Activated T-cell treated with anti-CD3 and anti-CD28 coated beads for 24 hours (primary cell): ENCODE measurements at places on chromosomes 7 and 10.

- DNase-seq, result no peak
Measured at GRCh38 chr10:32922170-32922569, 35.9 kb downstream of the ITGB1 start.

DNA sequence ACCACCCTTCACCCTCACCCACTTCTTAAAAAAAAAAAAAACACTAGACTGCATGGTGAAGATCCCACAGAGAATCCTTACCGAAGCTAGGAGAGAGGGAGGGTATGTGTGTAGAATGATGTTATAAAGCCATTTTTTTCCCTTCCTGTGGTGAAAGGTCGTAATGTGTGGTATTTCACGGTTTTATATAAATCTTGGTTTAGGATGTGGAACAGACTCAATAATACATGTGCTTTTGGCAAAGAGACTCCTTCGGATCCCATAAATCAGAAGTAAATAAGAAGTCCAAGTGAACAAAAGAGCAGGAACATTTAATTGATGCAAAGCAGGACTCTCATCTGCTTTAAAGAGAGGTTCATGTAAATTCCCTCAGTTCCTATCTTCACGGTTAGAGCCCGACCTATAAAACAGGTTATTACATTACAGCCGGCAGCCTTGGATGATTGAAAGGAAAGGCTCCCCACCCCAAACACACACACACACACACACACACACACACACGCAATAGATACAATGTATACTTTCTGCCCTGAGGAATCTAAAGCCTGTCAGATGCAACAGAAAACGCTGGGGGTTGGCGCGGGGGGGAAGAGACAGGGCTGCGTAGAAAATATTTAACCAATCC, 8.8 kb downstream of the DLX5 start:
- DNase-seq, result no peak

- DNase-seq, result no peak
Measured at GRCh38 chr10:75407224-75407712, 5.7 kb upstream of the ZNF503 start.

- no peak for DNase-seq
Measured at GRCh38 chr10:69703256-69703655, 73.2 kb downstream of the FAM241B start.

- DNase-seq, result no peak
Measured at GRCh38 chr7:157704365-157704764, 367.6 kb downstream of the DNAJB6 start.

DNA sequence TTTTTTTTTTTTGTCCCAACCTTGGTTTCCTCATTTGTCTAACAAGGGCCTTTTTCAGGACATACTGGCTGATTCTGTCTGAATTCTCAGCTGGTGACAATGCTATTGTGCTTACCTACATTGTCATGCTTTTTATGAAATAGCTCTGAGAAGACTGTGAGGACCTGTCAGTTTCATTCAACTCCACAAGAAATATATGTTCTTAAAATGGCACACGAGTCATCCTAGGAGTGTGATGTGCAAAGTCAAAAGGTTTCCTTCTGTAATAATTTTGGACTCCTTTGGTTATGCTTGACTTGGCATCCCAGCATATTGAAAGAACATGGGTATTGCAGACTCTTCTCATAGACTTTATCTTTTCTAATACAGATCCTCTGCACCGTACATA, 316.0 kb downstream of the GFRA1 start:
- DNase-seq, result no peak

DNA sequence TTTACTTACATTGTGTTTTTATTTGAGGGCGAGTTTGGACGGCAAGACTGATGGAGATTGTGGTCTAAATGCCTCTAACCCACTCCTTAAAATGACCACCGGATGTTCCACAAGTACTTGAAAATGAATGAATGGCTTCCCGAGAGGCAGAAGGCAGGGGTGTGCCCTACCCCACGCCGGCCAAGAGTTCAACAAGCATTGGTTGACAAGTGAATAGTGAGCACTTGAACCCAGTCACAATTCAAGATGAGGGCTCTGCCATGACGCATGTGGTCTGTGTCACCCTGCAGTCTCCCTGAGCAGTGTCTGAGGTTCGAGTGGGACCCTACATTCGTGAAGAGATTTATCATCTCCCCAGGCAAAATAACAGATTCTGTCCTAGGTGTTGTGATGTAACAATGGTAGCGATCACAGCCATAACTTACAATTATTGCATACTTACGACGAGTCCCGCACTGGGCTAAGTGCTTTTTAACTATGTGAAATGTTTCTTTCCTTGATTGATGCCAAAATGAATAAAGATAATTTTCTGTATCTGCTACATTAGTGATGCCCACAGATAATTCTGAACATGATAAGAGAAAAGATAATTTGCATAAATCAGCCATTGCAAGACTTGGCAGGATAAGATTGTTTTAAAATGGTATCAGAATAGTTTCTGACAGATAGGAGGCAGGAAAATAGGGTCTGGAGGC, 305.4 kb downstream of the WDR37 start:
- DNase-seq, result no peak

GRCh38 chr7:83426325-83426724, 222.6 kb downstream of the SEMA3E start:
- DNase-seq, result no peak

GRCh38 chr7:131556053-131556908, at the start of gene PODXL:
PODXL (minus strand) TSS chr7:131556628; CDS start chr7:131556359, 269 bp downstream.
- DNase-seq, result peak; percentile 25

GRCh38 chr10:115772606-115773005, 500.4 kb downstream of the GFRA1 start:
- no peak for DNase-seq

DNA sequence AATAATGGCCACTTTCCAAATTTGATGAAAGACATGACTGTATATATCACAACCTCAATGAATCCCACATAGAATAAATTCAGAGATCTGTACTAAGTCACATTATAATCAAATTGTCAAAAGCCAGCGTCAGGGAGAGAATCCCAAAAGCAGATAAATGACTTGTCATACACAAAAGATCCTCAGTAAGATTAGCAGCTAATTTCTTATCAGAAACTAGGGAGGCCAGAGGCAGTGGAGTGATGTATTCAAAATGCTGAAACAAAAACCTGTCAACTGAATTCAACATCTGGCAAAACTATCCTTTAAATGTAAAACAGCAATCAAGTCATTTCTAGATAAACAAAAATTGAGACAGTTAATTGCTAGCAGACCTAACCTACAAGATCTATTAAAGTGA, 11.6 kb upstream of the ARHGAP22 start:
- DNase-seq, result no peak

DNA sequence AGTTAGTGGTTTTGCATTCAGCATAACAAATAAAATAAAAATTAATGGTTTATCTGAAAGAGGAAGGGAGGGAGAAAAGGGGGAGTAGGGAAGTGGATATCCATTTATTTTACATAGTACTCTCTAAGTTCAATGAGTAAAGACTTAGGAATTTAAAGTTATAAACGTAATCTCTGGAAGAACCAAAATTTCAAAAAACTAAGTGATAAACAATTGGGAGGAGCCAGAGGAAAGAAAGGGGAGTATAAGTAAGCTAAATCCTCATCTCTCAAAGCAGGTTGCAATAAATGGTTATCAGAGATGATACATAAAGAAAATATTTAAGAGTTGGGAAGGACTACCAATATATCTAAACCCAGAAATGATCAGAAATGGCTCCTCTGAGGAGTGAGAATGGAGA, 46.4 kb downstream of the ANK3 start:
- no peak for DNase-seq

GRCh38 chr7:45236666-45237065, 79.1 kb downstream of the RAMP3 start:
- no peak for DNase-seq

GRCh38 chr10:96660297-96660696, 60.0 kb downstream of the PIK3AP1 start:
- no peak for DNase-seq

DNA sequence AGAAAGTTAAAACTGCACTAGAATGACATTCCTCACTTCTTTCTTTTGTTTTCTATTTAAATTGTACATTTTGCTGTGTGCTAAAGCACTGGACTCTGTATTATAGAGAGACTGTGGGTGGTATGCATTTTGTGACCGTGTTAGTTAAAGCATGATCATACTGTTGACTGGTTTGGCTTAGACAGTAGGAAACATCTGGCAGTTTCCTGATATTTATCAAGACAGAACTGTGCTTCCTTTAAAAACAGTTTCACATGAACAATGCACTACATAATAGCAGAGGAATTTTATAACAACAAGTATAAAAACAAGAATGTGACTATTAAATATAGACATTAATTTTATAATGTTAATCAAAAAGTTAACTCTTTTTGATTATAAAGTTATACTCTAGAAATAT, 23.1 kb downstream of the GNG11 start:
- DNase-seq, result no peak

- DNase-seq, result no peak
Measured at GRCh38 chr10:88960802-88961201, 8.2 kb upstream of the ACTA2 start.

- DNase-seq, result no peak
Measured at GRCh38 chr10:119782981-119783664, 57.3 kb downstream of the INPP5F start.

GRCh38 chr10:48508791-48509772, 95.8 kb downstream of the ARHGAP22 start:
- no peak for DNase-seq

DNA sequence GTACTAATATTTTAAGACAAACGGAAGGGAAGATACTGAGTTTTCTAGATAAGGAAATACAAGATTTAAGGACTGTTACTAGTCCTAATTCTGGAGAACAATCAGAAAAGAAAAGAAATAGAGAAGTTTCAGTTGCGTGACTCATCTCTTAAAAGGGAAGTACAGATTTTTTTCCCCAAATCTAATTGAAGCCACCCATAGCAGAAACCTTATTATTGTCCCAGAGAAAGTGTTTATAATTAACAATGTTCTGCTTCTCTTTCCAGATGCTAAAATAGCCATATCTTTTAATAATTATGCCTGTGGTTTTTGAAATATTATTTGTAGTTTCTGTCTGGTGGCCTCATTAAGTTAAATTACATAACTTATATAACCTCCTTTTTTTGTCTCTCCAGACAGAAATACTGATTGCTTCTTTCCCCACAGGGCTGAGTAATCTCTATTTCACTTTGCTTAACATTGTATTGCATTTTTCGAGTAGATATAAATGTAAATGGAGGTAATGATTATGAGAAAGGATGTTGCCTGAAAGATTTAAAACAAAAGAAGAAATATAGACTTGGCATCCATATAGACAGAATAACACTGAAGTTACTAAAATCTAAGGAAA, 240.7 kb upstream of the MBL2 start:
- no peak for DNase-seq

DNA sequence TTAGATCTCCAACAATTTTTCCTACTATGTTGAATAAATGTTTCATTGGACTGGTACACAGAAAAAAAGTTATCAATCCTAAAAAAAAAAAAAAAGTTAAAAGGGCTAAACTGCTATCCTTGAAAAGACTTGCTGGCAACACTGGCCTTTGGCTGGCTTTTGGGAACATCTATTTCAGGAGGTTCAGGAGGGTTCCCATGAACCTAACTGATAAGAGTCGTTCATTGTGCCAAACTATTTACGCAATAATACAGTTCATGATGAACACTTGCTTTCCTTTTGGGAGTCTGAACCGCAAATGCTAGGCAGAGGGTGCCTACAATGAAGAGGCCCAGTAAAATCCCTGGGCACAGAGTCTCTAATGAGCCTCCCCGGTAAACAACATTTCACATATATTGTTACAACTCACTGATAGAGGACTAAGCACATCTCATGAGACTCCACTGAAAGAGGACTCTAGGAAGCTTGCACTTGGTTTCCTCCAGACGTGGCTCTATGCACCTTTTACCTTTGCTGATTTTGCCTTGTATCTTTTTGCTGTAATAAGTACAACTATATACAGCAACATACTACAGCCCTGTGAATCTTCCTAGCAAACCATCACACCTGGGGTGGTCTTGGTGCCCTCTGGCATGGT, 45.0 kb downstream of the ZFAND4 start:
- DNase-seq, result no peak

GRCh38 chr10:113704637-113705343, 25.1 kb downstream of the CASP7 start:
- DNase-seq, result peak; percentile 20

DNA sequence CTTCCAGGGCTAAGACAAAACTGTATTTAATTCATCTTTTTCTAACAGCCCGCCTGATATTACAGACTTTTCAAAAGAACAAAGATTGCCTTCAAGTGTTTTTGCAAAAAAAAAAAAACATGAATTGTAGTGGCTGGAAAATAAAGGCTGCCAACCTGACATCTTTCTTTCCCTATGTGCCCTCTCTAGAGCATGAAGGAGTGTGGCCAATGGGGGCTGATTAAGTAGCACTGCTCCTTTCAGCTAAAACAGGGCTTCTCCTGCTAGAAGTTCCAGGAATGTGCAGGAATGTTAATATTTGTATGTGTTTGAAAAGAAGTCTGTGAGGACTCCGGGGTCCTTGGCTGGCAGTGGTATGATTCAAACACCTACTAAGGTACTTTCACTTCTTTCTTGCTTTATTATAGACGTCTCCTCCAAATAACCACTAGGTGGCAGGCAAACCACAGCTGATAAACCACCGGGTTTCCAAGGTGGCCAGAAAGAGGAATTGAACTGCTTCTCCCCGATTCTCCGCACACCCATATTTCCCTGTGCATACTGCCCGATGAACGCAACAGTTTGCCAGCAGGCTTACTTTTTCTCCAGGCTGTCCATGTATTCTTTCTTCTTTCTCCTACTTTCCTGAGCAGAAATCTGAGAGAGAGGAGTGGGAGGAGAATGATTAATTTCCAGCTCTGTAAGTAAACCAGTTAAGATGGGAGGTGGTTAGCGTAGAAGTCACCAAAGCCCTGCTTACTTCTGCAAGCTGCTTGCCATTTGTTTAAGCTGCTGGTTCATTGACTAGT, 56.8 kb upstream of the DGKI start:
- peak; percentile 36 for DNase-seq

DNA sequence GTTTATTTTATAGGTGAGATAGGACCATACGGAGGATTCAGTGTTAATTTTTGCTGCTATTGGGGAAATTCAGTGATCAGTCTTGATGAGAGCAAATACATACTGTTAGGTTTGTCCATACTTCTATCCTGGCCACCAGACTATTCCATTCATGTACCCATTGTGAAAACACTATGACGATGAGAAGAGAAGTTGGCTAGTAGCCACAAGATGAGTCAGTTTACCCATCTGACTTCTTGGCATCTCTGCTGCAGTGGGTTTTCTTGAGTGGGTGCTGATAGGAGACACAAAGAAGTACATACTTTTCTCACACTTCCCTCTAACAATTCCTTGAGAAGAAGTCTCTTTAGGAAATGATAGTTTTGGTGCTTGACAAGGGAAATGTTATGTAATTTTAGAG, 133.1 kb downstream of the TFPI2 start:
- DNase-seq, result no peak

- no peak for DNase-seq
Measured at GRCh38 chr7:48261696-48262095, 90.4 kb downstream of the ABCA13 start.

- DNase-seq, result no peak
Measured at GRCh38 chr7:152654971-152655370, 21.0 kb downstream of the XRCC2 start.
